Posterior vena cava (tissue), 2 donors: ENCODE measurements at places on chromosomes 2 and 18. TPM values are rescaled to one million over a fixed set of nuclear protein-coding genes. Genes with fewer than 3 reads are reported as not detected.

The PRSS56 gene
- total RNA-seq, result not detected

The GMPPA gene
- total RNA-seq, result 33.9 TPM

The HOXD12 gene
- not detected for total RNA-seq

The CNTNAP5 gene
- not detected for total RNA-seq

The LAMA3 gene
- total RNA-seq, result 38.6 TPM

The FAM228A gene
- 2.2 TPM for total RNA-seq

The WNT10A gene
- not detected for total RNA-seq

The MDH1B gene
- total RNA-seq, result 1.8 TPM

The MTX2 gene
- 18.7 TPM for total RNA-seq

The KIF1A gene
- 0.37 TPM for total RNA-seq

The EFEMP1 gene
- total RNA-seq, result 476 TPM

The RGPD3 gene
- total RNA-seq, result 0.14 TPM

The PFN4 gene
- total RNA-seq, result 0.67 TPM
